Stimulated activated CD8-positive, alpha-beta memory T cell treated with anti-CD3 and anti-CD28 coated beads, Interleukin-15, amount 100 ng/mL, for 24 hours (primary cell): ENCODE measurements at places on chromosomes 2 and 18.

- DNase-seq: no peak
These were observed 53.8 kb downstream of the SMAD7 start for GRCh38 chr18:48896875-48897511.

DNA sequence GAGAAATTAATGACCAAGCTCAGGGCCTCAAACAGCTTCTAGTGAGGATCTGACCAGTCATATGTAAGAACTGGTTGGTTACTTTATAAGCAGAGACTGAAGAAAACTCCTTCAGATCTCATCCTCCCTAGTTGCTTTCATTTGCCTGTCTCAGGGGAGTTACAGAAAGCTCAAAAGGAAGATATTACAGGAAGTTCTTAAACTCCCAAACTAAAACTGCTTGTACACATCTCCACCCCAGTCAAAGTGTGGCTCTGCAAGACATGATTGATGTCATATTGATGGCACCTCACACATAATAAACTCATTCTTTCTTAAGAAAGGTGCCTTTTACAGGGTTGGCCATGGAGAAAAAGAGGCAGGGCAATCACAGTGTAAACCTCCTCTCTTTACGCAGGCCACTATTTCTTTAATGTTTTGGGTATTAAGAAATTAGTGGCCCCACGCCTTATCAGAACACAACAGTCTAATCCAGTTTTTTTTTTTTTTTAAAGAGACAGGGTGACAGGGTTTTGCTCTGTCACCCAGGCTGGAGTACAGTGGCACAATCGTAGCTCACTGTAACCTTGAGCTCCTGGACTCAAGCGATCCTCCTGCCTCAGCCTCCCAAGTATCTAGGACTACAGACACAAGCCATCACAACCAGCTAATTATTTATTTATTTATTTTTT, 62.6 kb upstream of the STK17B start:
- no peak for DNase-seq

- no peak for DNase-seq
These were observed 51.4 kb downstream of the KIF5C start for GRCh38 chr2:148926291-148926961.

GRCh38 chr18:10134204-10134603, 220.4 kb downstream of the VAPA start:
- DNase-seq: no peak
